Type B pancreatic cell (in vitro differentiated cells): ENCODE measurements at places on chromosomes 3 and 15. TPM values are rescaled to one million over a fixed set of nuclear protein-coding genes. Genes with fewer than 3 reads are reported as not detected.

Gene TMEM40
- 16.3 and 51.3 TPM in 2 replicates for total RNA-seq

Gene CRABP1
- 20.5 and 685 TPM in 2 replicates for total RNA-seq

Gene ATP13A5
- not detected in 2 replicates for total RNA-seq

Gene GOLGA6L9
- 4.3 and 10.4 TPM in 2 replicates for total RNA-seq

Gene CAPN3
- total RNA-seq, result 10.6 and 12.3 TPM in 2 replicates

Gene ALDH1A2
- total RNA-seq, result 10.4 and 38.3 TPM in 2 replicates

Gene ZBTB47
- total RNA-seq, result 8.1 and 9.0 TPM in 2 replicates

Gene ARHGAP11A
- total RNA-seq, result 21.7 and 52.6 TPM in 2 replicates

Gene KBTBD13
- total RNA-seq, result not detected in 2 replicates

Gene PLSCR4
- 3.4 and 6.0 TPM in 2 replicates for total RNA-seq

Gene APH1B
- 13.4 and 16.0 TPM in 2 replicates for total RNA-seq

Gene GABRA5
- 0.67 and 3.1 TPM in 2 replicates for total RNA-seq

Gene KNG1
- total RNA-seq, result not detected in 2 replicates

Gene ARGFX
- not detected in 2 replicates for total RNA-seq

Gene MEX3B
- total RNA-seq, result 14.2 and 46.1 TPM in 2 replicates

Gene MYL3
- total RNA-seq, result 5.4 and 20.8 TPM in 2 replicates

Gene ARL8B
- total RNA-seq, result 43.5 and 63.0 TPM in 2 replicates

Gene IFT57
- total RNA-seq, result 77.0 and 95.7 TPM in 2 replicates

Gene ARPP21
- total RNA-seq, result 1.4 and 3.5 TPM in 2 replicates

Gene RPUSD2
- 16.2 and 18.0 TPM in 2 replicates for total RNA-seq
